ENCODE measurements at places on chromosomes 2 and 18.

DNA sequence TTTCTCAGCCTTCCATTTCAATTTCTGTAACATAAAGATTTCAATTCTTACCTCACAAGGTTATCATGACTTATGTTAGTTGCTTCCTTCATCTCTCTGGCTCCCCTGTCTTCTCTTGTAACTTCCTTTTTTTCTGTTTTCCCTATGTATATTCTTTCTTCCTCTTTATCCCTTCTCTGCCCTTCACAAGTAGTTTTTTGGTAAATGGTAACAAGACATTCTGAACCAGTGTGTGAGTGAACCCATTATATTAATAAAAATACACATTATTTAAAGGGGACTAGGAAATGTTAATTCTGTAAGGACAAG is 8.4 kb downstream of the ACSL3 start:
- no peak for DNase-seq

DNA sequence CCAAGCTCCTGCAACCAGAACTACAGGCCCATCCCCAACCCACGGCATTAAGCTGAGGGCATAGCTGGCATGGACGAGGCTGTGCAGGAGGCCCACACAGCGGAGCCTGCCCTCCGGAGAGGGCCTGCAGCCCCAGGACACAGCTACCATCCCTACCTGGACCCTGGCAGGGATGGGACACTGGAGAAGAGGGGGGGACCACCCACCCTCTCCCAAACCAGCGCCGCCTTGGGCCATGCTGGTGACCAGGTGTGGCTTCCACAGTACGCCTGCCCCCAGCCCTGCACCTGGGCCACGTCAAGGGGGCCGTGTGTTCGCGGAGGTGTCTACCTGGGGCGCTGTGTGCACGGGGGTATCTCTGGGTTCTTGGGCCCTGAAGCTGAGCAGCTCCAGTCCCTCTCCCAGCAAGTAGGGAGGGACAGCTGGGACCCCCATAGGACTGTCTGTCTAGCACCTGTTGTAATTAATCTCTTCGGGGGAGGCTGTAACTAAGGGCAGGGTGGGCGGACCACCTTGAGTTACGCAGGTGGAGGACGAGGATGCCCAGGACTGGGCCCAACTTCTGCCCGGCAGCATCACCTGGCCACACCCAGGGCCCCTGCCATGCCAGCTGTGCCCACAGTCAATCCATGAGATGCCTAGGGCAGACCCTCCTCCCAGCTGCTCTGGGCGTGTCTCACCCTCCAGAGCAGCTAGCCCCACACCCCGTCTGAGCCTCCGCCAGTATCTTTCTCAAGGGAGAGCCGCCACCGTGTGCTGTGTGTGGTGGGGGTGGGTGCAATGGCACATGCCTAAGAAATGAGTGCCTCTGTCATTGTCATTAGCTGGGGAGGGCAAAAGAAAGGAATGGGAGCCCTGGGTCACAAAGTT is 18.3 kb downstream of the HS6ST1 start:
- no peak for DNase-seq

DNA sequence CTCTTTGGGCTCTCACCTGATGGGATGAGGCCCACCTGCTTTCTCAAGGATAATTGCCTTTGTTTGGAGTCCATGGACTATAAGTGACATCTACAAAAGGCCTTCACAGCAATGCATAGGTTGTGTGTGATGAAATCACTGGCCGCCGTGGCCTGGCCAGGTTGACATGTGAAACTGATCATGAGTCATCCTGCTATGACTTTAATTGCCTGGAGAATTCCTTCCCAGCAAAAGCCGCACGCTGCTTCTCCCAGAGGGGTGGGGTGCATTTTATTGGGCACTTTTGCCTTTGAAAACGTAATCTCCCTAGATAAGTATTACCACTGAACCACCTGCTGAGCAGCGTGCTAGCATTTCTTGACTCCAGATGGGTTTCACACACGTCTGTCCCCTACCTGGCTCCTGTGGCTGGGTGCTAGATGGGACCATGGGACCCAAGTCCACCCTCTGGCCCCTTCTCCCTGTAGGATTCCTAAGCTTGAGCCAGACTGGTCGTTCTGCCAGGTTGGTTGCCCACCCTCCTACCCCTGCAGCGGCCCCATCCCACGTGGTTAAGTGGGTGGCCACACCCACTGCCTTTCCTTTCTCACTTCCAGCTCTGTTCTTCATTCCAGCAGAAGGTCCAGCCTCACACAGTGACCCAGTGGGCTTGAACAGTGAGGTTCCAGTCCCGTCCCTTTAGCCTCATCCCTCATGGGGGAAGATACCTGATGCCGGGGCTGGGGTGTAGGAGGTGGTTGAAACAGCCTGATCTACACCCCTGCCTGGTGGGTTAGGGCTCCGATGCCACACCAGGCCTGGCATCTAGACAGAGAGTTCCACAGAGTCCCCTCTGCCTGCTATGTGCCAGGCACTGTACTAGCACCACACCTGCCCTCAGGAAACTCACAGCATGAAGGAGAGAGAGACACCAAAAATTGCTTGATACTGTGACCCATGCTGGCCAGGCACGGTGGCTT is 89.6 kb downstream of the GBX2 start:
- DNase-seq: no peak

- no peak for DNase-seq
These were observed 369.6 kb upstream of the NRXN1 start for GRCh38 chr2:51401546-51401945.

DNA sequence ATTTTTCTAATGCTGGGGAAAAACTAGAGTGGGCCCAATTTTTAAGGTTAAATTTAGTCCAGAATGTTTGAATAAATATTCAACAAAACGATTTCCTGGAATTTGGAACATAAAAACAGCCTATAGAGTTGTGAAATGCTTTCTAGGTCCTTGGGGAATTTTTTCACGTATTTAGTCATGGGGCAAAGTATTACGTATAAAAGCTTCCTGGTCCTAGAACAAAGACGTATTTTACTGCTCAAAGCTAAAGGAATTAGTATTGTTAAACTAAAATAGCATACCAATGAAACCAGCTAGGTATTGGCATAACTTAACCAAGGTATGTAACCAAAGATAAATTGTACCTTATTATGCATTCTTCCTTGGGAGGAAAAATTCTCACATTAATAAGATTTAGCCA is 1.6 kb downstream of the SESTD1 start:
- DNase-seq: no peak

GRCh38 chr2:238863231-238863630 is 15.3 kb downstream of the TWIST2 start:
- no peak for DNase-seq

GRCh38 chr2:187890690-187891089 is 336.5 kb upstream of the TFPI start:
- DNase-seq: no peak

DNA sequence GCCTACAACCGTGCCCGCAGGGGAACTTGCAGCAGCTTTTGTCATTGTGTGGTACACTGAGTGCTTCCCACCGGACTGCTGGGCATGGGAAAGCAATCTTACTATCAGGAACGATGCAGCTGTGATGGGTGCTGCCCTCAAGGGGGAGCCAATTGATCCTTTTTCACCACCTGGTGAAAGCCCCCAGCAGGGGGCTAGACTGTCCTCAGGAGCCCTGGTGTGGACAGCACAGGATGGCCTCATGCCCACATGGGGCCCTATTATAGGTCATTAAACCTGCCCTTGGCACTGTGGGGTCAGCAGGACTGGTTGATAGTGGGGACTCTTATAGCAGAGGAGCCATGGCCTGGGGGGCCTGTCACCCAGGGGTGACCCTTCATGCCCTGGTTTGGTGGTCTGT is 172.2 kb downstream of the GLI2 start:
- DNase-seq: no peak

GRCh38 chr2:31219131-31219969 is 2.0 kb upstream of the CAPN14 start:
- no peak for DNase-seq

DNA sequence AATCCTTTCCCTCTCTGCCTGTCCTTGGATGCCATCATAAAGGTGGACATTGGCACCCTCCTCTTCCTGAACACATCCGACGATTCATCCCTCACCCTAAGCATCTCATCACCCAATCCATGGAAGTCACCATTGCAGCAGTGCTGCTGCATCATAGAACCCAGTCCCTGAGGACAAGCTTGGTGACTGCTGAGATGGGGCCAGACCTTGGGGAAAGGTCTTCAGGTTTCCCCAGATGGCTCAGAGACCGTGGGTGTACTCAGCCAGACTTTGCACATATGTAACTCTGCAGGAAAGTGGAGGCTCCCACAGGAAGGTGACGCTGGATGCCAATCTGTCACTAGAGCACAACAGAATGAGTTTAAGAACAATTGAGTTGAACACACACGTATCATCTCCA is 202.2 kb downstream of the SOX11 start:
- no peak for DNase-seq

DNA sequence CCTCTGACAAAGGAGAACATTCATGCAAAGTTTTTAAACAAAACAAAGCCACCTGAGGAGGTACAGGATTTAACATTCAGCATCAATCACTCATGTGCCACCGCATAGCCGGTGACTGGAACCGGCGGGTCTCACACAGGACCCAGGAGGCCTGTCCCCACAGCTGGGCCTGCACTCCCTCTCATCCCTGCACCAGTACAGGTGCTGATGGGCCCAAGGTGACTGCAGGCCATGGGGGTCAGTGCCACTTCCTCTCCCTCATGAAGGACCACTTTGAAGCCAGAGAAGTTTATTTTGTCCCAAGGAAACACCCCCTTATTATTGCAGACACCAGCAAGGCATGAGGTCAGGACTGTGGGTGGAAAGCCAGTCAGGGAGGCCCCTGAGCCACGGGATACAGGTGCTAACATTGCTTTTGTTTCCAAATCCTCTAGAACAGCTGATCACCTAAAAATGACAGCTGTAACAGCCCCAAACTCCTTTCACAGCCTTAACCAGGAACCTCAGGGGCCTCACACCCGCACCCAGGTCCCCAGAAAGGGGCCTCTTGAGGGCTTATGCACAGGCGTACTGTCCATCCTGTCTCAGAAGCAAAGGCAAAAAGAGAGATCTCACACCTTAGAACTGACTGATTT is 14.0 kb downstream of the PARD6G start:
- DNase-seq: no peak
